ENCODE measurements at places on chromosomes 7 and 10. TPM values are rescaled to one million over a fixed set of nuclear protein-coding genes. Genes with fewer than 3 reads are reported as not detected.

IDI2 gene
- total RNA-seq: not detected

CLDN15 gene
- 9.3 TPM for total RNA-seq

ZNF716 gene
- not detected for total RNA-seq

OR6V1 gene
- total RNA-seq: not detected

SVIL gene
- 85.1 TPM for total RNA-seq

LDB3 gene
- not detected for total RNA-seq

CTBP2 gene
- 128 TPM for total RNA-seq

Measured in endothelial cell of umbilical vein (primary cell).